ENCODE measurements at places on chromosomes 2 and 18.

- DNase-seq = no peak
These were observed 129.4 kb upstream of the ATP5MC3 start for GRCh38 chr2:175310813-175311504.

DNA sequence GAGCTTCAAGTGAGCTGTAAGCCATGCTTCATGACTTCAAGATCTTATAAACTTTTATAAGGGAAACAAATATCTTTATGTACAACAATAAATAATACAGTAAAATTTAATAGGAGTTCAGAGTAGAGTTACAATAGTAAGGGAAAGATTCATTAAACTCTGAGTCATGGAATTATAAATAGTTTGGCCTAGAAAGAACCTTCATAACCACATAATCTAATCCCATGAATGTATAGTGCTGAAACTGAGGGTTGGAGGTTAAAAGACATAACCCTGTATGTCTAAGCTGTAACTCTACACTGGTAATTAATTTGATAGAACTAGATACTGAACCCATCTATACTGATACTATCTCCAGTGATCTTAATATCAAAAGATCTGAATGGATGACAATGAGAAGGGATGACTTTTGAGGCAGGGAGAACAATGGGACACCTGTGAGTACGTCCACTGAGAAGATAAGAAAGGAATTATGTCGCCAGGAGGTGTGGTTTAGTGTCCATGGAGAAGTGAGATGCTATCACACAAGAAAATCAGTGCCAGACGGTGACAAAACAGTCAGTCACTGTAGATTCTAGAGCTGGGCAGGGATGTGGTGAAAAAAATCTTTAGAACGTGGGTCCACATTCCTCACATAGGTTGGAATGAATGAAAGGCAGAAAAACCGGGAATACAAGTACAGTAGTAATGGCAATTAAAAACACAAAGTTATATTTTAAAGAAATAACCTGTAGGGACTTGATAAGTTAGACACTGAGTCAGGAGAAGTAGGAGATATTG is 1.1 kb downstream of the IL1F10 start:
- DNase-seq = no peak

- no peak for DNase-seq
These were observed at the start of gene CCDC102B for GRCh38 chr18:68797871-68798270. Gene CCDC102B, plus strand, starts transcription at chr18:68798080. Its CDS starts 38,684 bp downstream, at chr18:68836764.

- no peak for DNase-seq
These were observed 58.1 kb downstream of the NDUFA10 start for GRCh38 chr2:239966853-239967552.

- no peak for DNase-seq
These were observed 348.0 kb downstream of the GPD2 start for GRCh38 chr2:156784020-156784701.

GRCh38 chr2:10523406-10524189 is 75.5 kb upstream of the ODC1 start:
- DNase-seq = no peak

DNA sequence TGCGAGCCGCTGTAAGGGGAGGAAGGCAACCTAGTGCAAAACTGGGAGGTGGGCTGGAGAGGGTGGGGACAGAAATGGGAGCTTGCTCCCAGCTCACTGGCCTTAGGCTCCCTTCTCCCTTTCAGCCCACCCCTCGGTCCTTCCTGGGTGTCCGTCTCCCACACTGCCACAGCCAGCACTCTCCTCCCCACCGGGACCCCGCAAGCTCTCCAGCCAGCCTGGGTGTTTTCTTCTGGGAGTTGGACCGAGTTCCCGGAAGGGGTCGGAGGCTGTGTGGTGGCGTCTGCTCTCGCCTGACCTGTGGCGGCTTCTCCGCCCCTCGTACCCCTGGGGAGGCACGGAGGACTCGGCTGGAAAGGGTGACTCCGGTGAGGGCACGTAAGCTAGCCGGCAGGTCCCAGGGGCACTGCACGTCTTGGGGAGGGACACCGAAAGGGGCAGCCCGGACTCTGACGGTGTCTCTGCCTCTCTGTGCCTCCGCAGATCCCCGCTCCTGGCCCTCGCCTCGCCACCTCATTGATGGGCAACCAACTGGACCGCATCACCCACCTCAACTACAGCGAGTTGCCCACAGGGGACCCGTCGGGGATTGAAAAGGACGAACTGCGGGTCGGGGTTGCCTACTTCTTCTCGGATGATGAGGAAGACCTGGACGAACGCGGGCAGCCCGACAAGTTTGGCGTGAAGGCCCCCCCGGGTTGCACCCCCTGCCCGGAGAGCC is 1.1 kb downstream of the LRATD1 start:
- no peak for DNase-seq

DNA sequence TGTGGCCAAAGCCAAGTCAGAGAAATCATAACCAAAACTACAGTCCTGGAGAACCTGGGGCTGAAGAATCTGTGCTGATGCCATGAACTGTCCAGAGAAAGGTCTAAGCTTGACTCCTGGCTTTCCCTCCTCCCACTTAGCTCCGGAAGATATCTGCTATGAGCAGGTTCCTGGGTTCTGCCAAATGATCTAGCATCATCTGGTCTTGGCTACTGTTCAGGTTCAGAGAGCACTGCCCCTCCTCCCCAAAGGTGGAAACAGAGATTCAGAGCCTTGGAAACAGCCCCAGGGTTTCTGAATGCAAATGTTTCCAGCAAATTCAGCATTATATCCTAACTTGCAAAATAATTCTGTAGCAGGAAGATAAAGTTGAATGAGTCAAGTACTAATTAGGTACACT is 219.2 kb upstream of the SP5 start:
- no peak for DNase-seq

GRCh38 chr2:162710287-162710890 is 128.2 kb downstream of the KCNH7 start:
- no peak for DNase-seq

DNA sequence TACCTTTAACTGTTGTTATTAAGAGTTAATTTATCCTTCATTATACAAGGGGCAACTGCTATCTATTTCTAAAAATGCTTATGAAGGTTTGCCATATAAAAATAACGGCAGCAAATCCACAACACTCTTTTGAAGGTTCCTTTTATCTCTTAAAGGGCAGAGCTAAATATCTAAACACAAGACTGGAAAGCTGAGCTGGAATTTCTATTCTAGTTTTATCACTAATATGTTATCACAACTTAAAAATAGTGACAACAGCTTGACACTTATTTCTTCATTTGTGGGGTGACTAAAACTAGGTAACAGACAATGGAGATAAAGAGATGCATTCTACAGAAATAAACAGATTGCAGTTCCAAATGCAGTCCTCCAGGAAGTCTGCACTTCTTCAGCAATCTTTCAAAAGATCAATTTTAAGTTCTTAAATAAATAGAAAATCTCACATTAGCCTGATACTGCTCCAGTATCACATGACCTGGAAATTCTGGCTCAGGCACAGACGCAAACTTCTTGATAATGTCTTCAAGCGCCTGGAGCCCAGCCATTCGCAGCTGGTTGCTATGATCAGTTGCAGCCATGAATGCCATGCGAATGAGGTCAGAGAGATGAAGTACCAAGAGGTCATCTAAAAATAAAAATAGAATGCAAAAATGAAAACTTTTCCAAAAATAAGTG is 54.0 kb upstream of the STRN start:
- no peak for DNase-seq

DNA sequence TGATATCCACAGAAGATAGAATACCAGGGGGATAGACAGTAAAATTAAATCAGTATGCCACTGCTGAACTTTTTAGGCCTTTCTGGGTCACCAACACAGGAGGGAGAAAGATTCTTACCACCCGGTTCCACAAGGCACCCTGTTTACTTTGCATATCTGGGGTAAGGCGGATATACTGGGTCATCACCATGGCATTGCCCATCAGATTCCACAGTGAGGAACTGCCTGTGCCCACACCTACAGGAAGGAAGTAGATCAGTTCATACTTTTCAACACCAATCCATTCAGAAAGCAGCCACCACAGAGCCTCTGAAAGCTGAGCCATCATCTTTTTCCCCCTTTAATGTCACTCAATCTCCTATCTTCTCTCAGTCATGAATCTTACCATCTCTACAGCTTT is 2.0 kb downstream of the LMAN2L start:
- no peak for DNase-seq

DNA sequence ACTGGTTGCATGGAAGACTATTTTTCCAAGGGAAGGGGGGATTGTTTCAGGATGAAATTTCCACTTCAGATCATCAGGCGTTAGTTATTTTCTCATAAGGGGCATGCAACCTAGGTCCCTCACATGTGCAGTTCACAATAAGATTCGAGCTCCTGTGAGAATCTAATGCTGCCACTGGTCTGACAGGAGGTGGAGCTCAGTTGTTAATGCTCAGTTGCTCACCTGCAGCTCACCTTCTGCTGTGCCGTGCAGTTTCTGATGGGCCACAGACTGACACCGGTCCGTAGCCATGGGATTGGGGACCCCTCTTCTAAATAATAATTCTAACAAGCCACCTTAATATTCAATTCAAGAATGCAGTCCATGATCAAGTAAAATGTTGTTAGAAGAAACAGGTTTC is 34.9 kb downstream of the PLCL1 start:
- no peak for DNase-seq

GRCh38 chr2:43948370-43948769 is 47.4 kb downstream of the LRPPRC start:
- DNase-seq = no peak

DNA sequence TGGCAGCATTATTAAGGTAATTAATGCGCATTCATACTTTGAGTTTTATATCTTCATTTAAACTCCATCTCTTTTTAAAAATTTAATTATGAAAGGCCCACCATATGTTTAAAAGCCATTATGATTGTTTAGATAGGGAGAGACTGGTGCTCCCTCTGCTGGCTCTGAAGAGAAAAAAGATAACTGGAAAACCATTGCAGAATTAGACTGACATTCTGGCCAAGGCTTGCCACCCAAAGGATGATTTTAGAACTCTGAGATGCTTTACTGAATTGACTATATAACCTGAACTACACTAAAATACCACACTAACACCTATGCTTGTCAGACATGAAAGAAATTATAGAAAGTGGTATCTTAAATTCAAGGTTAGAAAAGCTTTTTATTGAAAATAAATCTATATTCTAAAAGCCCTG is 127.6 kb upstream of the SPOPL start:
- no peak for DNase-seq

DNA sequence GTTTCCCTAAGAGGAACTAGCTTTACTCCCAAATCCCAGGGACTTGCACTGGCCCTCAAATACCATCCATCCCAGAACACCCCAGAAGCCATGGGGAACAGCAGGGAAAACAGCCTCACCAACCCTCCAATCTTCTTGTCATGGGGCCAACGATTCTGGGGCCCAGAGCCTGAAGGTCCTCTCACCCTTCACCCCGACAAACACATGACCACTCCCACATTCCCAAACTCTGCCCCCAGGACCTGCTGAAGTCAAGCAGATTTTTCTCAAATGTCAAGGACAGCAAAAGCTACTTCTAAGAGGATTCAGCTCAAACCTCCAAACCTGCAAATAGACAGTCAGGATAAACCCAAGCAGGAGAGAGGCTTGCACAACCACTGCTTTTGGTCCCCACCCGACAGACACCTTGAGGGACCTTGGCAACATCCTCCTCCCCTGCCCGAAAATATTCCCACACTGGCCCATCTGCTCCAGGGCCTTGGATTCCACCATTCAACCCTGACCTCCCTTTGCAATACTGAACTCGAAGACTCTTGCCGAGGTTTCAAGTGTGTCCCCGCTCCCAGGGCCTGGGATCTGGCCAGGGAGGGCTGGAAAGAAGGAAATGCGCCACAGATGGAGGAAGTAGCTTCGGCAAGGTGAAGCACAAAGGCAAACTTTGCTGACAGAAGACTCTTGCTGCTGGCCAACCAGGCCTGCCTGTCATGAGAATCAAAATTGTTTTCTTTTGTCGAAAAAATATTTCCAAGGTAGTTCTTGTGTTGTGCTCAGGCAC is 143.3 kb downstream of the ZFP36L2 start:
- no peak for DNase-seq

- DNase-seq = no peak
These were observed 2.4 kb downstream of the GPR45 start for GRCh38 chr2:105243961-105244360.

GRCh38 chr18:48165111-48165866 is 234.8 kb upstream of the SMAD2 start:
- no peak for DNase-seq

- no peak for DNase-seq
These were observed 39.9 kb upstream of the REG3G start for GRCh38 chr2:78985558-78985957.

Measured in stimulated activated naive CD4-positive, alpha-beta T cell treated with Interleukin-2 at 50 U/mL for 16 hours (primary cell).